ENCODE measurements at places on chromosomes 6 and 20.

- DNase-seq, result no peak
These were observed 32.9 kb upstream of the BACH2 start for GRCh38 chr6:90329386-90330077.

GRCh38 chr6:159062564-159062945 is 17.8 kb upstream of the TAGAP start:
- DNase-seq, result no peak

DNA sequence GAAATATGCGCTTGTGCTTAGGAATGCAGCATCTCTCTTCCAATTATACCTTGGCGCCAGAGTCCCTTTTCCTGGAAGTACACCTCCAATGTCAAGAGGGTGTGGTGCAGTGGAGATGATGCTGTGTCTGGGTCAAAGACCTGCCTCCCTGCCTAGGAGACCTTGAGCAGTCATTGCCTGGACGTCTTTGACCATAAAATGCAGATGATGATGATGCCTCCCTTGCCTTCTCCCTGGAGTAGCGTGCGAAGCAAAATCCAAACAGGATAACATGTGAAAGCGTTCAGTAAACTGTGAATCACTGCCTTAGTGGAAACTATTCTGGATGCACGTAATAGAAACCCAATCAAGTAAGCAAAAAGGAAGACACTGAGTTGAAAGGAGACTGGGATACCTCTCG is 97.4 kb upstream of the ARMC2 start:
- no peak for DNase-seq

GRCh38 chr6:150293423-150294173 is 75.2 kb upstream of the IYD start:
- no peak for DNase-seq

DNA sequence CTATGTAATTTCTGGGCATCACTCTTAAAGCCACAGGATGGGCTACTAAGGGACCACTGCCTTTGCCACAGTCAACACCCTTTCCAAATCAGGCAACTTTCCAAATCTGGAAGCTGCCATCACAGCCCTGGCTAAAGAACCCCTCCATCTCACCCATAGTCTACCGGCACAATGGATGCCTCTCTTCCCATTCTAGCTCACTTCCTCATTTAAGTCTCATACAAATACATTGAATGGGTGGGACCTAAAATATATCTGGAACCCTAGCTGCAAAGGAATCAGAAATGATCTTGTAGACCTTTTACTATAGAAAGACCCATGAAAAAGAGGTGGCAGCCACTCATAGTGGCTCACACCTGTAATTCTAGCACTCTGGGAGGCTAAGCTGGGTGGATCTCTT is 3.3 kb upstream of the TREML4 start:
- no peak for DNase-seq

- DNase-seq, result no peak
These were observed 21.6 kb downstream of the TPX2 start for GRCh38 chr20:31760519-31761240.

DNA sequence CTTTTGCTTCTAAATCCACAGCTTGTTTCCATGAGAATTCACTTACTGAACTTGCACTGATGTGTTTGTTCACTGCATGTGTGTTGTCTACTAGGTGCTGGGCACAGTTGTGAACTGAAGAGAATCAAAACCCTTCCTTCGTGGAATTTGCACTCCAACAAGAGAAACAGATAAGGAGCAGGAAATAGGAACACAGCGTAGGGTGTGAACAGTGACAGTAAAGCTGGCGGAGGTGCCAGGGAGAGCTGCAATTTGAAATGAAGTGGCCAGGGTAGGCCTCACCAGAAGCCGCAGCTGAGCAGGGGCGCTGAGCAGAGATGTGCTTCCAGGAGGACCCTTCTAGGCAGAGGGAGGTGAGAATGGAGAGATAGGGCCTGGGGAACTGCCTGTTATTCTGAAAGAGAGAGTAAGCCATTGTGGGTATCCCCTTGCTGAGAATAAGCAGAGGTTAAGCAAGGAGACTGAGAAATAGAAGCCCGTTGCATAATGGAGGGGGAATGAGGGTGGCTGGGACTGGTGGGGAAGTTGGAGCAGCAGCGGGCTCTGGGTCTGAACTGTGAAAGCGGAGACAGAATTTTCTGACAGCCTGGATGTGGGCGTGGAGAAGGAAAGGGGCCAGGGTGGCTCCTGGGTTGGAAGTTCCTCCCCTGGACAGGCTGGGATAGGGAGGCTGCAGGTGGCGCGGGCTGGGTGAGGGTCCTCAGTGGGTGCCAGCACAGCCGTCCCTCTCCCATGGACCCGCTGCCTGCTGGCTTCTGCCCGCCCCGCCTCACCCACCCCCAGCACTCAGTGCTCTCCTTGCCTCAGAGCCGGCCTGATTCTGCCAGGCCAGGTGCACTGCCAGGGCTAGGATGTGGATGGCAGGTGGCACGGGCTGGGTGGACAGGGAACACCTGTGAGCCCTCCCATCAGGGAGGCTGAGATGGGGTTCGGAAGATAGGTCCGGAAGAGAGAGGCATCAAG is 114.7 kb upstream of the AFDN start:
- DNase-seq, result no peak

DNA sequence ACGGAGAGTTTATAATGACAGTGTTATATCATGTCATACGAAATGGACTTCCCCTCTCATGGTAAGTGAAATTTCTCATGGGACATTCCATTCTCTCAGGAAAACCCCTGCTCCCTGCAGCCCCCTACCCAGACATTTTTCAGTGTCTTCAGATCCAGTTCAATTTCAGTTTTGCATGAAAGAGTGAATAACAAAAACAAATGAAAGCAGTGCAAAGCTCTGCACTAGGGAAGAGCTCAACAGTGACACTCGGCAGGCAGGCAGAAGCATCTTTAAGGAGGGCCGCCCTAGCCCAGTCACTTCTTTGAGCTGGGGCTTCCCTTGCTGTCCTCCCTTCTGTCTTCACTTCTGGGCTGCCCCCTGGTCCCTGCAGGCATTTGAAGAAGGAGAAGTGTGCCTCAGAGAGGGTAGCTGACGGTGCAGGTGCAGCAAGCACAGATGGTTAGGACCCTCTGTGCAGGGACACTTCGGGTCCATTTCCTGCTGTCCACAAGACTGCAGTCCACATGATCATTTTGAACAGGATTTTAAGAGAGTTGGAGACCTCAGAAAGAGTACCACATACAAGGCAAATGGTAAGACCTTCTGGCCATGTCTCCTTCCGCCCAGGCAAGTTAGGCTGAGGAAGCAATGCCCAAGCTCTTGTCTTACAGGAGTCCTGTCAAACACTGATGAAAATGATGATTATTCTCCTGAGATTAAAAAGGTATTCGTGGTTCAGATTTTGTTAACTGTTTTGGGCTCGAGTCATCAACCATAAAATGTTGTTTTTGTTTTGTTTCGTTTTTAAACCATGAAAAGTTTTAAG is 5.4 kb upstream of the DUSP22 start:
- no peak for DNase-seq

GRCh38 chr6:88238065-88238464 is 71.9 kb upstream of the CNR1 start:
- no peak for DNase-seq

- DNase-seq, result peak; percentile 54
These were observed 7.8 kb downstream of the SYNGAP1 start for GRCh38 chr6:33427585-33428223.

GRCh38 chr6:17879184-17879583 is 108.3 kb downstream of the KIF13A start:
- no peak for DNase-seq

DNA sequence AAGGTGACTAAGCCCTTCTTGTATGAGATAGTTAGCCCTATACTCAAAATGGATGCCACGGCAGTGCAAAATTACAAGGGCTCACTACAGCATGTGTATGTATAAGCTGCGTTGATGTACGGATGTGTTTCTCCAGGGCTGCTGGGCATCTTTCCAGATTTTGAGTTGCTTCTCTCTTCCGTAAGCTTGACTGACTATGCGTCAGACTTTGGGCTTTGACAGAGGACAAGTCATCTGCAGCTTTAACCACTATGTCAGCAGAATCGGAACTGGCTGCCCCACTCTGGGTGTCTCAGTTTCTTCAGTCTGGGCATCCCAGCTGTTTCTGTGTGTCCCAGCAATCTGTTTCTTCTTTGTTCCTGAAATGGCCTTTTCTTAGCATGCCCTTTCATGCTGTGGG is 241.6 kb downstream of the BTBD3 start:
- no peak for DNase-seq

DNA sequence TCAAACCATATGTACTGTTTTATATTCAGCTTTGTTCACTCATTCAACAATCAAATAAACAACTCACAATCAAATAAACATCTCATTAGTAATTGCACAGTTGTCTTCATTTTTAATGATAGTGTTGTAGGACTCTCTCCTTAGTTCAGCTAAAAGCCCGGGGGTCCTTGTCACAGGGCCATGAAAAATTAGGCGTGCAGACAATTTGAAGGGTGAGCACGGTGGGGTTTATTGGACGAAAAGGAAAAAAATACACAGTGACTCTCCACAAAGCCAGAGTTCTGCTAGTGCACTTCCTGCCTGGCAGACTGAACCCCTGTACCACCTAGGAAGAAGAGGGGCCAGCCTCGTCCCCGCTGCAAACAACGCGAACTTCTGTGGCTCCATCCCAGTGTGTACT is 257.6 kb upstream of the FLRT3 start:
- DNase-seq, result no peak

- no peak for DNase-seq
These were observed 75.2 kb downstream of the SOX4 start for GRCh38 chr6:21668795-21669194.

- DNase-seq, result no peak
These were observed 38.1 kb downstream of the RNF144B start for GRCh38 chr6:18425218-18425617.

GRCh38 chr6:84271061-84271716 is 43.7 kb upstream of the CEP162 start:
- DNase-seq, result no peak

GRCh38 chr6:132354517-132355167 is 46.6 kb downstream of the MOXD1 start:
- no peak for DNase-seq

DNA sequence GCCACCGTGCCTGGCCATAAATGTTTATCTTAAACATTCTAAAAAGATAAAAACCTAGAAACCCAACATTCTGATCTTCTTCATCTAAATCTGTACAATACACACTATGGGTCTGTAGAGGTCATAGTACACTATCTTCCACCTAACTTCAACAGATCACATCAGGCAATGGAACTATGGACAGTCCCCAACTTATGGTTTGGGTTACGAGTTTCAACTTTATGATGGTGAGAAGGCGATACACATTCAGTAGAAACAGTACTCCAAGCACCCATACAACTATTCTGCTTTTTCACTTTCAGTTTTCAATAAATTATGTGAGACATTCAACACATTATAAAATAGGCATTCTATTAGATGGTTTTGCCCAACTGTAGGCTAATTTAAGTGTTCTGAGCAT is 23.1 kb downstream of the FKBP5 start:
- DNase-seq, result no peak

DNA sequence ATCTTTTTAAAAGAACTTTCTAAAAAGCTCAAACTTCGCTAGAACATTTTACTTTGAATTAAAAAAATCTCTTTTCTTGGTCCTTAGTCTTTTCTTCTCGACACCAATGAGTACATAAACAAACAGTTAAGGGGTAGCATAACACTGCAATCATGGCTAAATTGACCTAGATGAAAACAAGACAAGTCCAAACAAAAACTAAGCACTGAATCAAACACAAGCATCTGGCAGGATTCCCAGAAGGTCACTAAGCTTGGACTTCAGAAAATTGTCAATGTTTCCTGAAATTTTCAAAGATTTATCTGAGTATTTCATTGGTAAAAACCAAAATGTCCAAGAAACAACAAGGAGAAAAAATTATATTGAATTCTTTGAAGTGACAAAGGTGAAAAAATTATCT is 5.0 kb downstream of the COL21A1 start:
- no peak for DNase-seq

DNA sequence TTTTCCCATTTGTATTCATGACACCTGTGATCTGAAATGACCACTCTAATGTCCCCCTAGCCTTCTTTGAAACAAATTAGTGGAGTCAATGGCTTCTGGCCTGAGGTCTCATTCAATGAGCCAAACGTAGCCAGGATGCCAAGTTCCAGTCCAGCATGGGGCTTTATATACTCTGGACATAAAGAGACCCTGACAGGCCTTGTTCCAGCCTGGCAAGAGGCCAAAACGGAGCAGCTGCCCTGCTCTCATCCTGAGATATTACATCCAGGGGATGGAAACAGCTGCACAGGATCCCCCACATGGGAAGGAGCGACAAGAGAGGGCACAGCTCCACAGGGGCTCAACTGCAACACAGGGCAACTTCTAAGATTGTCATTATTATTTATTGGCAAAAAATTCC is 437.8 kb downstream of the CDH26 start:
- no peak for DNase-seq

DNA sequence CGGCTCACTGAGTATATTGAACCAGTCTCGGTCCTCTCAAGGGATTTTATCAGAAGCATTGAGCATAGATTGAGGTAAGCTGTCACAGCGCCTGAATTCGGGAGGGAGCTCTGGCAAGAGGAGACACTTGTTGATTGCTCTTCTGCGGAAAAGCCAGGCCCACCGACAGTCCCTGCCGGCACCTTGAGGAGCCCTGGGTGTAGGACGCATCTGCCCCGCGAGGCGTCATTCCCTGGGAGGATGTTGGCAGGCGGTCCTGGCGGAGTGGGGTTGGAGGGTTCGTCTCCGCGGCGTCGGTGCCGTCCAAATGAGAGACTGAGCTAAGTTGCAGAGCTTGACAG is 843 bp downstream of the FBXO9 start:
- no peak for DNase-seq

DNA sequence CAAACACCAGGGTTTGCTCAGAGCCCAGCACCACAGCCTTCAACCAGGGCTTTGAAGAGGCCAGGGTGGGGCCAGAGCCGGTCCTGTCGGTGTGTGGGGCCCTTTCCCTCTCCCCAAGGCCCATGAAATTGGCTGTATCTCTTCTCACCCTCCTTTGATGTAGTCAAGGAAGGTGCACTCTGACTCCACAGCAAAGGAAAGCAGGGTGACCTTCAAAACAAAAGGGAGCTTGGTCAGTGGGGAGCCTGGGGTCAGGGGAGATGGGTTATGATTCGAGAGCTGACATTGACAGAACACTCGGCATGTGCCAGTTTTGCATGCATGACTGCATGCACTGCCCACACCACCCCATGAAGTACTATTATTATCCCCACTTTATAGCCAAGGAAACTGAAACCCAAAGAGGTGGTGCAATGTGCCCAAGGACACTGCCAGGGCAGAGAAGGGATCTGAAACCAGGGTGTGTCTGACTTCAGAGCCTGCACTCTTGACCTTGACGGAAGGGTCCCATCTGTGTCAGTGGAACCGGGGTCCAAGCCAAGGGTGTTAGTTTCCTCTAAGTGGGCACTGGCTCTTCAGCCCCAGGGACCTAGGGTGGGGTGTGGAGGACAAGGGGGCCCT is 55.4 kb downstream of the RAB44 start:
- DNase-seq, result no peak

DNA sequence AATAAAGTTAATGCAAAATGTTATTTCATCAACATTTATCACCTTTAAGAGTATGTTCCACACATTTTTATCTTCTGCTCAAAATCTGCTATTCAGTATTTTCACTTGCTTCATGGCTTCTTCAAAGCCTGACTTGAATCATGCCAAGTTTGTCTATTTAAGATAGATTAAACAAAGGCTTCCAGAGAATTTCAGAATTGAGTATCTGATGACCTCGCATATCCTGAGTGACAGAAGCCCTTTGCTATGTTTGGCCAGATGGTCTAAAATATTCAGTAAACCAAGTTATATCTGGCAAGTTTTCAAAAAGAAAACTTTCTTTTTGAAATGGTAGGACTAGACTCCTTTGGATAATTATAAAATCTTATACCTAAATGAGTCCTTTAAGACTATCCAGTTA is 348.9 kb upstream of the KCNQ5 start:
- DNase-seq, result no peak

- DNase-seq, result no peak
These were observed 80.2 kb upstream of the RNF217 start for GRCh38 chr6:124881898-124882578.
